ENCODE measurements at places on chromosomes 7 and 10.

DNA sequence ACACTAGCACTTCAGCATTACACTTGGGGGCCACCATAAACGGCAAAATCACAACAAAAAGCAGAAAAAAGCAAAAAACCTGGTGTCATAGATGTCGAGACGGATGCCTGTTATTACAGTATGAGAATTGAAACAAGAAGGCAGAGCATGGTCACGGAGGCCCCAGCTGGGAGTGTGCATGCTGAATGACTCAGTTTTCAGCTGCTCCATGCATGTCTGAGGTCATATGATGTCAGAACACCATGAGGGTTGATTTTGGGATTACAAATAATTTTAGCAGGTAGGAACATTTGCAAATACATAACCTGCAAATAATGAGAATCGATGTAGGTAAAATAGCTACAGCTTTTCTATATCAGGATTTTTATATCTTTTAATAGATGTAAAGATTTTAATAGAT, 19.1 kb downstream of the ZMYND11 start:
- DNase-seq = no peak

GRCh38 chr7:112205343-112206237, 609 bp downstream of the DOCK4 start:
- DNase-seq = peak; percentile 83

DNA sequence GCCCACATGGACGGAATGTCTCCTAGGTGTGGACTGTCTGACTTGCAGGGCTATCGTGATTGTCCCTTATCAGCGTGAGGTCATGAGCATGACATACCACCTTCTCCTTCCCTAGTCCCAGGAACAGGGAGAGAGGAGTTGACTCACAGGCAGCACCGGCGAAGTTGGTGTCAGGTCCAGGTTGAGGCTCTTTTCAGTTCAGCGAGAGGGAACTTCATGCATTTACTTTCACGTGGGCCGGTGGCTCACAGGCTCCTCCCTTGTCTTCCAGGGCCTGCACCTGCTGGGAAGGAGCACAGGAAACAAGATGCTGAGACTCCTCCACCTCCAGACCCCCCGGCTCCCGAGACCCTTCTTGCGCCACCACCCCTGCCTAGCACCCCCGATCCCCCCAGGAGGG, 46.1 kb downstream of the PROSER2 start:
- no peak for DNase-seq

GRCh38 chr7:101964680-101965452, 147.4 kb downstream of the CUX1 start:
- DNase-seq = no peak

DNA sequence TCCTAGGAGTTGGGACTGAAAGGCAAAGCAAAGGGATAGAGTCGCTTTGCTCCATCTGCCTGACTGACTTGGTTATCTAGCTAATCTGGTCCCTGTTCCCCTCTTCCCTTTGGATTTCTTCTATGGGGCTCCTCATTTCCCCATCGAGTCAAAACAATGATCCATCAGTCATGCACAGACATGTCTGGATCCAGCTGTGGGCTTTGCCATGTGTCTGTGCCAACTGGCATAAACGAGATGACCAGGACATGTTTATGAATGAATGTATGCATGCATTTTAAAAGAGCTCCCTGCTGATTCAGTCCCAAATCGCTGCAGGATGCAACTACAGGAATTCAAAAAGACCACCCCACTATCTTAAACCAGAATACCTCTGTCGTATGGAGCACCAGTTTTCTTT, 122.0 kb downstream of the ARL4A start:
- DNase-seq = no peak

DNA sequence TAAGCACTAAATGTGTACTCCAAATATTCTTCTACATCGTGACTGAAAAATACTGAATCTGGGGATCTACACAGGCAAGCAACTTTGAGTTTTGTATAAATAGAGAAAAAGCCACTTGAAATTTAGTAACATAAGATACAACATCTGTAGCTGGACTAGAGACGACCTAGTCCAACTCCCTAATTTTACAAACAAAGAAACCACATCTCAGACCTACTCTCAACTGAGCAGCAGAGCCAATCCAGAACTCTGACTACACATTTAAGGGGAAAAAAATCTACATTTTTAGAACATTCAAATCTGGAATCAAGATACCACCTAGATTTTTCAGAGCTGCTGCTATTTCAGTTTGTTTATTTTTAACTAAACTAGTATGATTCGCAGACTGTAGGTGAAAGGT, 88.9 kb downstream of the CABCOCO1 start:
- no peak for DNase-seq

DNA sequence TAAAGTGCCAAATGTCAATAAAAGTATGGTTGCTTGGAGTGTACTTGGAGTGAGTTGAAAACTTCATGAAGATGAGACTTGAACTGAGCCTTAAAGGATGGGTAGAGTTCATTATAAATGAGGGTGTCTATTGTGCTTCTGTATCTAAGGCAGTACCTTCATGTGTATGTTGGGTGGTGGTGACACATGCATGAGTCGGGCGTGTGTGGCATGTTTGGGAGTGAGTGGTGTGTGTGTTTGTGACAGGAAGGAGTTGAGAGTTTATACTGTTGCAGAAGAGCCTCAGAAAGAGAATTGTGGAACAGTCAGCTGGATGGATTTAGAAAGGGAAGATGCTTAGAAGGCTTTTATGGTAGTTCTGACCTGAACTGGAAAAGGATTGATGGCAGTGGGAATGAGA, 6.0 kb upstream of the ZRANB1 start:
- no peak for DNase-seq

DNA sequence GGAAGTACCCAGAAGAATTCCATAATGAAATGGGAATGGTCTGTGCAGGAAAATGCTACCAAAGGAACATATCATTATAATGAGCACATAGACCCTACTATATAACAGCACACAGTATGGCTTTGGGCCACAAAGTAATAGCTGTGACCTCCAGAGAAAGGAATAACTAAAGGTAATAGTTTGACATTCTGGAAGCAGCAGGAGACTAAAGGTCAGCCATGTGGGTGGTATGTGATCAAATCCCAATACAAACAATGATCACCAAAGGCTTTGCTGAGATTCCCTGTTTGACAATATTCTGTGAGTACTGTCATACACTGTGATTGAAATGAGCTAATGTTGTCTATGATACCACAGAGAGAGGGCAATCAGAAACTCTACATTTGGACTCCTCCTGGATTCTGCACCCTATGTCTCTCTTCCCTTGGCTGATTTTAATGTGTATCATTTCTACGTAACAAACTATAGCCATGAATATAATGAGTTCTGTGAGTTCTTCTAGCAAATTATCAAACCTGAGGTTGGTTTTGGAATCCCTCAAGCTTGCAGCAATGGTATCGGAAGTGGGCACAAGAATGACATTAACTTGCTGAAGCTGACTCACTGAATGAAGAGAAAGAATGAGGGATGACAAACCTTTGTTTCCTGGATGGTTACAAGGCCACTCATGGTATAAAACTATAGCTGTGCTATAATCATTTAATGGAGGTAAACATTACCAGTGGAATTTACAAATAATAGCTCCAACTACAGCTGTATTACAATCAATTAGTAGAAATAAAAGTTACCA, 99.6 kb downstream of the JMJD1C start:
- DNase-seq = no peak

GRCh38 chr10:48773580-48773979, 88.9 kb downstream of the WDFY4 start:
- no peak for DNase-seq
